NCI-H2107 (cell line): ENCODE measurements at places on chromosomes 16 and 17.

DNA sequence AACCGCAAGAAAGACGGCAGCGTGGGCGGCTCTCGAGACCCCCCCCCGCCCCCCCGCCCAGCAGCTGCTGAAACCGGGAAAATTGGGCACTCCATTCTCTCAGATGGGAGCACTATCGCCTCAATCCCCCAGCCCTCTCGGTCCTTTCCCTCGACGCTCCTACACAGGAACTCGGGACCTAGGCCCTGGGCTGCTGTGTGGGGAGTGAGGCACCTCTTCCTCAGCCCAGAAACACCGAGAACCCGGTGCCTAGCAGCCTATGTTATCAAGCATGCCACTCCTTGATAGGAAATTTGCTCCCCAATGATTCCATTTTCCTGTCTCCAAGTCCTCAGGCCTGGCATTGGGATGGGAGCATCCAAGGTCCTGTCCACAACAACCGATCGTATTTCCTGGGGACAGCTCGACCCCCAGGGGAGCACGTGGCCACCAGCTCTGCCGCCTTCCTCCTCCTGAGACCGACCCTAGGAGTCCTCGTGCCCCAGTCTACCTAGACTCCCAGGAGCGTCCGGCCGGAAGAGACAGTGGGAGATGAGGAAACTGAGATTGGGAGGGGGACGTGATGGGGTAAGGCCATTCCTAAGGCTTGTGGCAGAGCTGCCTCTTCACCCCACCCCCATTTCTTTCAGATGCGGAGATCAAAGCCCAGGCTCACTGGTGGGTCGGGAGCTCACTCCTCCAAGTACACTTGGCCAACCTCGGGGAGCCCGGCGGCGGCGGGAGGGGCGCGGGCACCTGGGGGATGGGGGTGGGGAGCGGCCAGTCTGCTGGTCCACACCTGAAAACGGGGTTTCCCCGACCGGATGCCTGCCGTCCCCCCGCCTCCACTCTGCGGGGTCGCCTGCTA is 17.5 kb upstream of the CBX8 start:
- no peak for DNase-seq

DNA sequence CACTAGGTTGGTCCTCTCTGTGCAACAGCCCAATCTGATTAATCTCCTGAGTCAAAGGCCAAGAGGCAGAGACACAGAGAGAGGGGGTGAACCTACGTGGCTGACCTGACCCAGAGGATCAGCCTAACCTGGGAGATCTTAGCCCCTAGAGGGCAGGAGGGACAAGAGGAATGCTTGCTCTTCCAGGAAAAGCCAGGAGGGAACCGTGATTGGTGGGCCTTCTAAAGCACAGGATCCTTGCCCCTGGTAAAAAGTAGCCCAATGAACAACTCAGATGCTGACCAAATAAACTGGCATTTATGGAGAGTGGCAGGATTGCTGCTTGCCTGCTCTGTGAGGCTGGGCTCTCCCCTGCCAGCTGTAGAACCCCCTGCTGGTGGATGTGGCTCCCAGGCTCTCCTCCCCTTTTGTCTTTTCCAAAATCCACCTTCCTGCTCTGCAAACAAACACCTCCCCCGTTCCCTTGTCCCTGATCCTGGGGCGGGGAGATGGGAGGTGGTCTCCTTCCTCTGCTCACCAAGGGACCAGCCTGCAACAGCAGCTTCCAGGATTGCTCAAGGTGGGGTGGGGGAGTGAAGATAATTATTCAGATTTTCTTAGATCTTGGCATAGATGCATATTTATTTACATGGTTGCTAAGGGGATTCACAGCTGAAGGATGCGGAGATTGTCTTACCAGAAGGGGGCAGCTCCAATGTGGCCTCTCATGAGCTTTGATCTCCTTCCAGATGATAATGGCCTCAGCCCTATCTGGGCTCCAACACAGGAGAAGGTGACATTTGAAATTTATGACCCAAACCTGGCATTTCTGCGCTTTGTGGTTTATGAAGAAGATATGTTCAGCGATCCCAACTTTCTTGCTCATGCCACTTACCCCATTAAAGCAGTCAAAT is 71.9 kb downstream of the SDR42E1 start:
- no peak for DNase-seq

DNA sequence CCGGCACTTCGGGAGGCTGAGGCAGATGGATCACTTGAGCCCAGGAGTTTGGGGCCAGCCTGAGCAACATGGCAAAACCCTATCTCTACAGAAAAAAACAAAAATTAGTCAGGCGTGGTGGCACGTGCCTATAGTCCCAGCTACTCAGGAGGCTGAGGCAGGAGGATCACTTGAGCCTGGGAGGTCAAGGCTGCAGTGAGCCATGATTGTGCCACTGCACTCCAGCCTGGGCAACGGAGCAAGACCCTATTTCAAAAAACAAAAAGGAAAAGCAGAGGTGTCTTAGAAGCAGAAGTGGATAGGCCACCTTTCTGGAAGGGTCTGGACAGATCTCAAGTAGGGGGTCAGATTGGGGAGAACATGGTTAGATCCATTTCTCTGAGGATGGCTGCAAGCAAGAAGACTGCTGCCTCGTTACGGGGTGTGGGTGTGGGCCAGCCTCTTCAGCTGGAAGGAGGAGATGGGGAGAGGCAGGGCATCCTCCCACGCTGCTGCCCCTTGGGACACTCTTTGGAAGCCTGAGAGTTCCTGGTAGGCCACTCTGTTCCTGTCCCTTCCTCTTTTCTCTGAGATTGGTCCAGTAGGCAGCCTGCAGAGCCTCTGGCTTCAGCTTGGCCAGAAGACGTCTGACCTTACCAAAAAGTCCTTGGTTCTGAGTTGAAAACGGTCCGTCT is 208.0 kb downstream of the MSI2 start:
- DNase-seq, result no peak

- peak; percentile 14 for DNase-seq
Observed at GRCh38 chr17:34146440-34147043, 108.5 kb upstream of the CCL2 start.

GRCh38 chr17:73612031-73612472 is 32.2 kb downstream of the SDK2 start:
- DNase-seq, result no peak

GRCh38 chr16:30534368-30535105 is at the start of gene ZNF747:
Gene ZNF747, minus strand, starts transcription at chr16:30534858. Its CDS starts 179 bp downstream, at chr16:30534679.
- DNase-seq, result peak; percentile 87

GRCh38 chr17:74241431-74241830 is 28.1 kb downstream of the TTYH2 start:
- no peak for DNase-seq

DNA sequence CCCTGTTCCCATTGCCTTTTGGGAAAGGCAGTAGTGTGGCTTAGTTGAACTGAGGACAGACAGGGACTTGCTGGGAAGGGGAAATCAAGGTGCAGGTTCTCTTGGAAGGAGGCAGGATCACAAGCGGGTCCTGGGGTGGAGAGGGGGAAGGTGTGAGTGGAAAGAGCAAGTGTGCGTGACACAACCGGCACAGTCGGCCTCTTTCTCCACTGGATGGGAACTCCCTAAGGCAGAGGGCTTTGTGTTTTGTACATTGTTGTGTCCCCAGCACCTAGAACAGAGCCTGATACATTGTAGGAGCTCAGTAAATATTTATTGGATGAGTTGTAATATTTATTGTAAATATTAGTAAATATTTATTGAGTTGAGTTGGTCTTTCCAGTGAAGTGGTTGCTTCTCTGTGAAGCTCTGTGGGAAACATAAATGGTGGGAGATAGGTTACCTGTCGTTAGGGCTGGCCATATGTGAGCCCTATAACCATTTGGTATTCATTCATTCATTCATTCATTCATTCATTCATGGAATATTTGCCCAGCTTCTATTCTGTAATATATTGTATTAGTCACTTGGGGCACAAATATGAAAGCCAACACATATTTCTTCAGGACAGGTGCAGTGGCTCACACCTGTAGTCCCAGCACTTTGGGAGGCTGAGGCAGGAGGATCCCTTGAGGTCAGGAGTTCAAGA is 34.0 kb downstream of the SMARCE1 start:
- no peak for DNase-seq

DNA sequence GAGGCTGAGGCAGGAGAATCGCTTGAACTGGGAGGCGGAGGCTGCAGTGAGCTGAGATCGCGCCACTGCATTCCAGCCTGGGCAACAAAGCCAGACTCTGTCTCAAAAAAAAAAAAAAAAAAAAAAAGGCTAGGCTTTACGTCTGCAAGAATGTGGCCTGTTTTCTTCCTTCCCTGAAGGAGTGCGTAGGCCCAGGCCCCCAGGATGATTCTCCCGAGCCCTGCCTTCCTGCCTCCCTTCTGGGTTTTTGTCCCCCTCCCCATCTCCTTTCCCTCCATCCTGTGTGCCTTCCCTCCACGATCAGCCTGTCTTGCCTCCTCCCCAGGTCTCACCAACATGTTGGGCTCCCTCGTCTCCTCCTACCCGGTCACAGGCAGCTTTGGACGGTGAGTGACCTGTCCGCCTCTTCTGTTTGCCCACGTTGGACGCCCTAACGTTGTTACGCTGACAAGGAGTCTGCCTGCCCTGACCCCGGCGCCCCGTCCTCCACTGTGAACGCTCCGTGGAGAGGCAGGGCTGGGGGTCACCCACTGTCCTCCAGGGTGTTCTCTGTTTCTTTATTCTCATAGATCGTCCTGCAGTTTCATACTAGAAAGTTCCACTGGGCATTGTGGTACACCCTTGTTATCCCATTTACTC is 15.7 kb upstream of the RNF213 start:
- DNase-seq, result no peak

GRCh38 chr17:2405247-2405926 is 4.5 kb upstream of the MNT start:
- DNase-seq, result no peak

GRCh38 chr17:78910497-78911284 is 7.7 kb upstream of the CEP295NL start:
- DNase-seq, result no peak

DNA sequence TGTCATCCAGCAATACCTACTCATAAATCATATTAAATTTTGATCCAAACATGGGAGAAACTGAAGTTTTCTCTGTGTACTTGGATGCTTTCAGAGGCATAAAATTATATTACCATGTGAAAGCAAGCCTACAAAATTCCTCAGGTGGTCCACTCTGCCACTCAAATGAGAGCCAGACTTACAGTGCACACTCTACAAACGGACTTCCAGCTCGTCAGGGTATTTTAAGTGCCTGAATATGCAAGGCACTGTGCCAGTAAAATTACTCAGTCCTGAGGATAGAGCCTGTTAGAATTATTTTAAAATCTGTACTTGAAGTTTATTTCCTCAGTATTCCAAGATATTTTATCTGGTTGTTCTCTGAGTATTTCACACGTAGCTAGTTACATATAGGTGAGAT is 54.5 kb downstream of the TENT4B start:
- DNase-seq, result no peak

GRCh38 chr17:77151186-77151585 is 10.4 kb downstream of the SEC14L1 start:
- no peak for DNase-seq

DNA sequence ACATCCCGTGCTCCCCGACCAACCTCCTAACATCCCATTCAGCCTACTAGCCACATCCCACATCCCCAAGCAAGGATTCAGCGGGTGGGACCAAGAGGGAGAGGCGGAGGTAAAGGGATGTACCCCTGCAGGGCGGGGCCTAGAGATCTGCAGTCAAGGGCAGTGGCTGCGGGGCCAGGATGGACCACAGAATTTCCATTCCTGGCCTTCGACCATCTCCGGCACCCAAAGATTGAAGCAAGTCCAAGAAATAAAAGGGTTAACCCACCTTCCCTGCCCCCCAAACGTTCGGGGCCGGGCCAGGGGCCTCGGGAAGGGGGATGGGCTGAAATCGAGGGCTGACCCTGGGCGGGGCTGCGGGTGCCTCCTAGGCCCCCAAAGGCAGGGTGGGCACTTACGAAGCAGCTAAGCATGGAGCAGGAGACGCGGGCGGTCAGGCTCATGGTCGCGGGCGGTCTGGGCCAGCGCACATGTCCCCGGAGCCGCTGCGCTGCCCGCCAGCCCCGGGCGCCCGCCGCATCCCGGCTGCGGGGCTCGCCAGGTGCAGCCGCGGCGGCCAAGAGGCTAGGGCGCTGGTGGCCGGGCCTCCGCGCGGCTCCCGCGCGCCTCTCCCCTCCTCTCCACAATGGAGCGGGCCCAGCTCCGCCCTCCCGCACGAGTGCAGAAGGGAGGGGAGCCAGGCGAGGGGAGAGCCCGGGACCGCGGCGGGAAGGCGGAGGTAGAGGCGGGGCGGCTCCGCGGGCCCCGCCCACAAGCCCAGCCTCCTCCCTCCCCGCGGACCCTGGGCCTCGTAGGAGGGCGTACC is at the start of gene MTMR4:
Gene MTMR4, minus strand, starts transcription at position 674 of the 805 bp plus-strand sequence. Its CDS starts 231 bp downstream, at position 443.
- DNase-seq, result peak; percentile 69
